ENCODE measurements at places on chromosomes 6 and 20.

- ATAC-seq, result no peak
These were observed 74.0 kb upstream of the CST7 start for GRCh38 chr20:24875078-24875477.

GRCh38 chr20:44396369-44397130 is 41.1 kb downstream of the HNF4A start:
- no peak for ATAC-seq

DNA sequence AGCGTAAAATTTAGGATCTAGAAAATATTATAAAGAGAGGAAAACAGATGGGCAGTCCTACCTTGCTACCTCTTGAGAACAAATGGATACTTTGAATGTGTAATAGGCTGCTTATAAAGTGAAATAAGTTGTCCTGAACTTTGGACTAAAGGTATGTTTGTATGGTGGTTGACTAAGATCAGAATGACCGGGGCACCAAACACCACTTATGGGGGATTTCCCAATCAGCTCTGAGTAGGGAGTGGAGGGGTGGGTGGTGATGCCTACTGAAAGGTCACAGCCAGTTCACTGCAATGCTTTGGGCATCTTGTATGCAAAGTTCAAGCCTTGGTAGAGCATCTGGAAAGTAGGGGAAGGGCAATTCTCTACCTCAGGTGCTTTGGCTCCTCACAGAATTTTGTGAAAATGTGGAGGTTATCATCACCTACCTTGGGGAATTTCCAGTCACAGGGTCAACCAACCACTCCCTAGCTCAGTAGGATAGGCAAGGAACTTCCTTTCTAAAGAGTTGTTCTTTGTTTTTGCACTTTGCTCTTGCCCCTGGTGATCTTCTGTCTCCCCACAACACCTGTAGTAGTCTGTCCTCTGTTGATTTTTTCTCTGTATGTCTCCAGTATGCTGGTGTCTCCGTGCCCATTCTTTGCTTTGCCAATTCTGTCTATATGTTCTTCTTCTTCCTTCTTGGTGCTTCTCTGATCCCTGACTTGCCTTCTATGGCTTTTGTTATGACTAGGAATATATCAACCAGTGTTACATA is at the start of gene TRIM31:
TSS of gene TRIM31 (minus strand) at position 88 of the 757 bp plus-strand sequence. CDS start 285 bp downstream, outside the sequence.
- peak; percentile 93 for ATAC-seq

DNA sequence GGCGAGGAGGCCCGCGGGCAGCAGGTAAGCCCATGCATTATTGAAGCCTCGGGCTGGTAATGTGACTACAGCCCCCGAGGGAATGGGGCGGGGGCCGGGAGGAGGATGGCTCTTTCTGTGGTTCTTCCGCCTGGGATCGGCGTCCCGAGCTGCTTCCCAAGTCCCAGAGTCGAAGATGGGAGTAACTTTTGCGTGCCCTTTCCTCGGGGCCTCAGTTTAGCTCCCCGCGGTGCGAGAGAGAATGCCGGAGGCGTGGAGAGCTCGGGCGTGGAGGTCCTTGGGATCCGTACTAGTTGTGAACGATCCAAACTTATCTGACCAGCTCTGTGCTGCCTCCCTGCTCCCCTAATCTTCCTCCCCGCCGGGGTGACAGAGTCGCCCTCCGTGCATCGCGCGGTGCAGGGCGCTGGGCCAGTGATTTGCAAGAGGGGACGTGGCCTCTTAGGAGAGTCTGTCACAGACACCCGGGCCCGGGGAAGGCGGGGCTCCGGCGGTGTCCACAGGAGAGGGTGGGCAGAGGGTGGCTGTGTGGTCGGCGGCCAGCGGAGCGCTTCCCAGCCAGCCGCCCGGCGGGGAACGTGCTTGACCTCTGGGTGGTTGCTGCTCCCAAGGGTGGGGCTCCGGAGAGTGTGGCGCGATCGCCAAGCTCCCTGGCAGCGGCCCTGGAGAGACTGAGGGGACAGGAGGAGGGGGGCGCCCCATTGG is 815 bp downstream of the UTRN start:
- ATAC-seq, result peak; percentile 73

Measured in stimulated activated memory B cell treated with anti-CD40 and anti-IgM and Interleukin-4, amounts not matched to agents 10 μg/mL and 1 μg/mL and 100 μg/mL, for 72 hours (primary cell).